ENCODE measurements at places on chromosomes 13 and 19. TPM values are rescaled to one million over a fixed set of nuclear protein-coding genes. Genes with fewer than 3 reads are reported as not detected.

Gene KLK14
- 0.10 TPM for total RNA-seq

Gene PSPN
- 1.0 TPM for total RNA-seq

Gene TEX26
- not detected for total RNA-seq

Gene MAG
- total RNA-seq: not detected

Gene ZNF486
- 4.0 TPM for total RNA-seq

Gene CD37
- 229 TPM for total RNA-seq

Gene RPS15
- 1,183 TPM for total RNA-seq

Gene GIPR
- total RNA-seq: 1.2 TPM

Gene IRGC
- not detected for total RNA-seq

Gene CYP2A7
- total RNA-seq: not detected

Gene ZNF155
- total RNA-seq: 6.2 TPM

Gene ENOX1
- total RNA-seq: under 0.01 TPM

Gene ZNF626
- total RNA-seq: 9.7 TPM

Gene SOX21
- not detected for total RNA-seq

Gene KLK7
- not detected for total RNA-seq

Gene IGFL4
- 0.10 TPM for total RNA-seq

Gene IFNL1
- total RNA-seq: not detected

Gene SYNE4
- total RNA-seq: 0.10 TPM

Gene ZNF560
- total RNA-seq: not detected

Gene MISP3
- 1.7 TPM for total RNA-seq

Gene CYP2A6
- total RNA-seq: not detected

Gene SBSN
- not detected for total RNA-seq

Gene DHRS12
- 3.6 TPM for total RNA-seq

Gene ZNF441
- total RNA-seq: 7.0 TPM

Gene SCN1B
- 0.73 TPM for total RNA-seq

Gene PSG7
- total RNA-seq: 0.10 TPM

Gene C3
- total RNA-seq: 3.1 TPM

Gene TMPRSS9
- total RNA-seq: 0.10 TPM

Gene ADGRE3
- 0.63 TPM for total RNA-seq

All from mononuclear cell (primary cell).